ENCODE measurements at places on chromosomes 6 and 20.

- no peak for DNase-seq
These were observed 237.1 kb downstream of the UST start for GRCh38 chr6:148983966-148984365.

- DNase-seq: no peak
These were observed 30.9 kb downstream of the BCL2L1 start for GRCh38 chr20:31691646-31692275.

- DNase-seq: no peak
These were observed 23.2 kb upstream of the ROS1 start for GRCh38 chr6:117448732-117449485.

- peak; percentile 27 for DNase-seq
These were observed 36.4 kb upstream of the GCLC start for GRCh38 chr6:53581173-53581773.

DNA sequence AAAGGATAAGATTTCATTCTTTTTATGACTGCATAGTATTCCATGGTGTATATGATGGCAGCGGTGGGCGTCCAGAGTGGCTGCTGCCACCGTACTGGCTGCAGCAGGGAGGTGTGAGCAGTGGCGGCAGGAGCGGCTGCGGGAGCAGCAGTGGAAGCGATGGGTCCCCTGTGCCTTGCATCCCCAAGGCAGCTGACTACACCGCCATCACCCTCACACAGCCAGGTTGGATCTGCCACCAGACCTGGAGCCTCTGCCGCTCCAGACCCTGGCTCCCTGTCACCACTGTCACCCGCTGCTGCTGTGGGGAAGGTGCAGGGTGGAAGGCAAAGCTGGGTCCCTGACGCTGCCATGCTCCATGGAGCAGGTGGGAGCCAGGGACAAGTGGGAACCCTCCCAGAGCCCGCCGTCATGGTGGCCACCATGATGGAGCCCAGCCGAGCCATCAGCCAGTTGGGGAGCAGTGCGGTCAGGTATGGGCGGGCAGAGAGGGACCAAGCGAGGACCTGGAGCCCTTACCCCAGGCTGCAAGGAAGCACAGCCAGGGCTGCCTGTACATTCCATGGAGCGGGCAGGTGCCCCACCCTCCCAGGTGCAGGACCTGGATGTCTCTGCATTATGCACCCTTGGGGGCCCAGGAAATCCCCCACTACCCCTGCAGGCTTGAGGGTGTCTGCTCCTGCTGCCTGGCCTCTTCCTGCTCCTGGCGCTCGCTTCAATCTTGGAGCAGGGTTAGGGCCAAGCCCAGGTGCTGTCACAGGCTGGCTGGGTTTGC, 226.1 kb downstream of the OTOR start:
- DNase-seq: no peak

DNA sequence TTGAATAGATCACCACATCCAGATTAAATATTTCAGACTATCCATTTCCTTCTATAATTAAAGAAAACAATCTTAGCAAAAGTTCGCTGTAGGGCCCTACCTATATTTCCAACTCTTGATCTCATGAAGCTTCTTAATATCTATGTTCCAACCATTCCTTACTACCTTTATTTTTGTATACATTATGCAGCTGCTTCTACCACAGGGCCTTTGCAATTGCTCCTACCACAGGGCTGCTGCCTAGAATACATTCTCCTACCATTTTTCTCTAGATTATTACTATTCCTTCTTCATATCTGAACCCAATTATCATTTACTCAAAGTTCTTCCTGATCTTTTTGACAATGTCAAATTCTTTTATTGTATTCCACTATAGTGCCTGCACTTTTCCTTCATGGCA, 516.6 kb downstream of the RFPL4B start:
- no peak for DNase-seq

GRCh38 chr6:86707545-86708120, 229.7 kb upstream of the HTR1E start:
- no peak for DNase-seq

DNA sequence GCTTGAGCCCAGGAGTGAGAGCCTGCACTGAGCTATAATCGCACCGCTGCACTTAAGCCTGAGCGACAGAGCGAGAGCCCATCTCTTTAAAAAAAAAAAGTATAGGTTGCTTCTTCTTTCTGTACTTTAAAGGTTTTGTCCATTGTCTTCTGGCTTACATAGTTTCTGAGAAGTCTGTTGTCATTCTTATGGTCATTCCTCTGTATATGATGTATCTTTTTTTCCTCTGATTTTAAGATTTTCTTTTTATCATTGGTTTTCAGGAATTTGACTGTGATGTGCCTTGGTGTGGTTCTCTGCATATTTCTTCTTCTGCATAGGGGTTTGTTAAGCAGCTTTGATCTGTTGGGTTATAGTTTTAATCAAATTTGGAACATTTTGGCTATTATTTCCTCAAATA, 29.1 kb downstream of the QRSL1 start:
- no peak for DNase-seq

DNA sequence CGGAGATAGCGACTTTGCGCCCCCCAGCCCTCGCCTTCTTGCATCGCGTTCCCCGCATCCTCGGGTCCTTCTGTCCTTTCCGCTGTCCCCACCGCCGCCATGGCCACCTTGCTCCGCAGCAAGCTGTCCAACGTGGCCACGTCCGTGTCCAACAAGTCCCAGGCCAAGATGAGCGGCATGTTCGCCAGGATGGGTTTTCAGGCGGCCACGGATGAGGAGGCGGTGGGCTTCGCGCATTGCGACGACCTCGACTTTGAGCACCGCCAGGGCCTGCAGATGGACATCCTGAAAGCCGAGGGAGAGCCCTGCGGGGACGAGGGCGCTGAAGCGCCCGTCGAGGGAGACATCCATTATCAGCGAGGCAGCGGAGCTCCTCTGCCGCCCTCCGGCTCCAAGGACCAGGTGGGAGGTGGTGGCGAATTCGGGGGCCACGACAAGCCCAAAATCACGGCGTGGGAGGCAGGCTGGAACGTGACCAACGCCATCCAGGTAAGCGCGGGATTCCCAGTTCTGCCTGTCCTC, 401 bp downstream of the SLC32A1 start:
- DNase-seq: no peak

GRCh38 chr20:16678779-16679178, 51.0 kb upstream of the SNRPB2 start:
- no peak for DNase-seq

- peak; percentile 26 for DNase-seq
These were observed 23.7 kb downstream of the PEX7 start for GRCh38 chr6:136846046-136846445.

GRCh38 chr20:49843139-49843538, 30.5 kb downstream of the SLC9A8 start:
- no peak for DNase-seq

GRCh38 chr6:17492350-17492749, 99.0 kb downstream of the CAP2 start:
- no peak for DNase-seq

DNA sequence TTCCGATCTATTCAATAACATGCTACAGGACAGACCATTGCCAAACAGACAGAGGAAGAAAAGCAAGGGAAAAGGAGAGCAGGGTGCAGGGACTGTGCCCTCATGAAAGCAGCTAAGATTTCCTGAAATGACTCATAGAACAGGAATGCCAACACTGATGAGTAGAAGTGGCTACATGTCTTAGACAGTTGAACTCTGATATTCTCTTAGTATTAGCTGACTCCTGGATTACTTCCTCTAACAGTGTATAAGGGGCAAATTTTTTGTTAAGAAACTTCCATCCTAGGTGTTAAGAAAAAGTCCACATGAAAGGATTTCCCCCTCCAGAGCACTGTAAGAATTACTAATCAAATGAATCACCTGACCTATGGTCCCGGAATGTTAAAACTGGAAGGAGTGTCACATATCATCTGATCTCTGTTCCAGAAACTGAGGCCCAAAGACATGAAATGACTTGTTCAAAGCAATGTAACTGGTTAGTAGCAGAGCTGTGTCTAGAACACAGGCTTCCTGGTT, 224.9 kb downstream of the IBTK start:
- no peak for DNase-seq

DNA sequence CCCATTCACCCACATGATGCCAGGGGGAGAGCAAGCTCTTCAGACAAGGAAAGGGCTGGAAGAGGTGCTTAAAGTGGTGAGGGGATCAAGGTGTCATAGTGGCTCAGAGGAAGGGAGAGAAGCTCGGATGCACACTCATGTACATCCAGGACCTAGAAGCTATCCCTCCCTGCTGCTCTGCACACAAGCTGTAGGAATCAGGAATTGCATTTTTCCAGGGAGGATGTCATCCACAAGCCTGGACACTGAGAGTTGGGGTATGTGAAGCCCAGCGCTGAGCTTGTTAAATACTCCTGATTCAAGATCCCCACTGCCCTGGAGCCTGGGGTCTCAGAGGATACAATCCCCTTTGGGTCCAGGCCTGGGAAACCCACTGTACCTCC, 85.8 kb upstream of the CCDC167 start:
- DNase-seq: no peak

DNA sequence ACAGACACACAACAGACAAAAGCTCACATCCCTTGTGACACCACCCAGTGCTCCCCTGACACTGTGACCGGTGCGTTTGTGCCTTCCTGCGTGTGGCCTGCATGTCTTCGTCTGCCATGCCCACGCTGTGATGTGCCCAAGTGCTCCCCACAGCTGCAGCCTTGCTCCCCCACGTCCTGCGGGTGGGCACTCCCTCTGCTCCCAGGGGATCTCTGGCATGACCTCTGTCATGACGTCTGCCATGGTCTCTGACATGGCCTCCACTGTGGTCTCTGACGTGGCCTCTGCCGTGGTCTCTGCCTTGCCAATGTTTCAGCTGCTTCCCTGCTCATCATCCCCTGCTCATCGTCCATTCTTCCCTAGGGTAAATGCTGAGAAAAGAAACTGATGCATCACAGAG, 200.9 kb downstream of the DLL1 start:
- no peak for DNase-seq

DNA sequence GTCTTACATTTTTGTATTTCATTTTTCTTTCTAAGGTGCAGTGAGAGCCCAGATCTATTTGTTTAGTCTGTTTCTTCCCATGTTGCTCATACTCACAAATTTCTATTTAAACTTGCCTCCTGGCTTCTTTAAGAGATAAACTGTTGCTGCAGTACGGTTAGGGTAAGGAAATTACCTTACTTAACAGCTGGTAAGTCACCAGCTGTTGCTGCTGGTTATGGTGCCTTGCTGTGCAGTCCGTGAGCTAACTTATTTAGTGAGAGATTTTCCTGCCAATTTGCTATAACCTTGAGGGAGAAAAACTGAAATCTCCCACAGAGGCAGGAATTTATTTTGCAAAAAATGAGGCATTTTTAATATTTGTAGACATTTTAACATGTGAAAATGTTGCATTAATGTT, 261.0 kb downstream of the UST start:
- DNase-seq: no peak

- DNase-seq: no peak
These were observed 50.9 kb upstream of the FAM184A start for GRCh38 chr6:119129148-119129967.

DNA sequence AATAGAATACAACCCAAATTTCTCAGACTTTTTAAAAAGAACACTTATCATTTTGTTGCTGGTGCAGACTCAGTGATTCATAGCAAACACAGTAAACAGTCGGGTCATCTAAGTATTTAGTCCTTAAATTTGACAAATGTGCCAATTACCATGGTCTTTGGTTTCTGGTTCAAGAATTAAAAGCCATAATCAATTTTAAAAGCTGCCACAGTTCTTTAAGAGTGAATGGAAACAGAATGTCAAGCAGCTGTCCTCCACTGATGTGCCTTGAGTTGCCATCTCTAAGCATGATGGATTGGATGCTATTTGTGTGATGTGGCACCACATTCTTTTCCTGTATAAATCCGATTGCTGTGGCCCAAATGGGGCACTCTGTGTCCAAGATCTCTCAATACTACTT, 67.2 kb upstream of the MLIP start:
- no peak for DNase-seq

GRCh38 chr20:22382742-22383141, 201.6 kb downstream of the FOXA2 start:
- no peak for DNase-seq

DNA sequence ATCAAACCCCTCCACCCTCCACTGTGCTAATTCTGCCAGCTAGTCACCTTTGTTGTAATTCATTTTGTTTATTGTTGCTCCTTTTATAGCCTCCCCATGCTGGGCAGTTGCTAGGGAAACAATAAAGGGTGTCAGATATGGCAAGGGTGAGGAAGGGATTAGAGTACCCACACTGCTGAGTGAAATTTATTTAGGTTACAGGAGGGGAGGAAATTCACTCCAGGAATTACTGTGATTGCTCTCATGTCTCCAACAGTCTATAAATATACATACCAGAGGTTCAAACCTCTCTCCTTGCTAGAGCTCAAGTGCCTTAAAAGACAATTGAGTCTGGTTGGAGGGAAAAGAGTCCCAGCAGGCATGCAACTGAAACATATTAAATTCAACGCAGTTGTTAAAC, 90.6 kb upstream of the ADGRF1 start:
- DNase-seq: no peak

GRCh38 chr6:33126101-33126714, 50.4 kb downstream of the HLA-DPB1 start:
- DNase-seq: peak; percentile 76

GRCh38 chr20:53698371-53698978, 104.8 kb upstream of the ZNF217 start:
- no peak for DNase-seq

GRCh38 chr6:104943781-104944180, 13.1 kb upstream of the LIN28B start:
- no peak for DNase-seq

GRCh38 chr6:33104887-33105286, 29.1 kb downstream of the HLA-DPB1 start:
- DNase-seq: no peak

- no peak for DNase-seq
These were observed 512.8 kb upstream of the ID4 start for GRCh38 chr6:19324376-19324775.

DNA sequence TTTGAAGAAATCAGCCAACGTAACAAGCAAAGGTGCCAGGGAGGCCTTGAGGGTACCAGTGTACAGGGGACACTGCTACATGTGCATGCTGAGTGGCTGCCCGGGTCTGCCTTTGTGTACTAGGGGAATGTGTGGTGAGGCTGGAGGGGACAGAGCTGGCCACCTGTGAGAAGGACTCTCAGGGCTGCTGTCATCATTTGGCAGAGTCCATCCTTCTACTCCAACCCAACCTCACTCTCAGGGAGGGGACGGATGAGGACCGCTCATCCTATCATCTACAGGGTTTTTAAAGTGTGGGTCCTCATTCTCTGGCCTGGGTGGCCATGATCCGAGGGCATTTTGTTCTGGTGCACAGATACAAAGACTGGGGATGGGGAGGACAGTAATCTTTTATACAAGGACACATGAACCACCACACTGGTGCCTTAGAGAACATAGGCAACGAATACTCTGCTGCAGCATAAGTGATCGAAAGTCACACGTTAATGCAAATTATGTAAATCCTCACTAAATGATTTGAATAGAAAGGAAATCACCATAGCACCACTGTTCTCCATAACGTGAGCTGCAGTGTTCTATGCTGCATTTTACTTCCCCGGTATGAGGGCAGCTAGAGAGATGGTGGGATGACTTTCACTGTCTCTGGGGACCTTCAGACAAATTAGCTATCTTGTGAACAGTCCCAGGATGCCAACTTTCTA, 181.4 kb downstream of the GMPR start:
- no peak for DNase-seq
